Placental pericyte (primary cell): ENCODE measurements at places on chromosomes 7 and 10. TPM values are rescaled to one million over a fixed set of nuclear protein-coding genes. Genes with fewer than 3 reads are reported as not detected.

The GPRIN2 gene
- not detected in 2 replicates for total RNA-seq

The CRTAC1 gene
- total RNA-seq: not detected in 2 replicates

The LRGUK gene
- under 0.01 TPM in 2 replicates for total RNA-seq

The SUN3 gene
- total RNA-seq: not detected in 2 replicates

The NEUROG3 gene
- total RNA-seq: not detected in 2 replicates

The ACTL6B gene
- total RNA-seq: not detected in 2 replicates

The CREB5 gene
- 5.5 and 6.4 TPM in 2 replicates for total RNA-seq

The MPLKIP gene
- 9.6 and 17.8 TPM in 2 replicates for total RNA-seq

The NUDT13 gene
- total RNA-seq: 1.1 and 2.0 TPM in 2 replicates

The HOXA5 gene
- total RNA-seq: under 0.01 and 3.4 TPM in 2 replicates

The MMRN2 gene
- total RNA-seq: 0.88 and 2.0 TPM in 2 replicates

The ARMC3 gene
- total RNA-seq: under 0.01 TPM in 1 of 2 replicates, not detected in the other

The GNAT3 gene
- total RNA-seq: not detected in 2 replicates

The ITGA8 gene
- under 0.01 and 13.9 TPM in 2 replicates for total RNA-seq

The VWC2 gene
- total RNA-seq: not detected in 2 replicates

The NPSR1 gene
- total RNA-seq: not detected in 2 replicates

The OR2A42 gene
- total RNA-seq: not detected in 2 replicates

The ARL5B gene
- total RNA-seq: 29.1 and 33.9 TPM in 2 replicates

The CAV2 gene
- 37.9 and 183 TPM in 2 replicates for total RNA-seq

The LZTS2 gene
- total RNA-seq: 77.5 and 91.2 TPM in 2 replicates

The GNGT1 gene
- not detected in 2 replicates for total RNA-seq

The POP7 gene
- total RNA-seq: 19.5 and 57.0 TPM in 2 replicates

The C10orf67 gene
- 0.22 and 0.29 TPM in 2 replicates for total RNA-seq

The ZNF107 gene
- 0.66 and 3.4 TPM in 2 replicates for total RNA-seq

The GIMAP5 gene
- 0.14 TPM in 1 of 2 replicates, not detected in the other for total RNA-seq

The FGF8 gene
- not detected in 2 replicates for total RNA-seq

The MSANTD7 gene
- total RNA-seq: 14.2 and 26.6 TPM in 2 replicates

The VAX1 gene
- total RNA-seq: not detected in 2 replicates

The RAB11FIP2 gene
- total RNA-seq: 21.4 and 26.9 TPM in 2 replicates

The HGF gene
- total RNA-seq: 282 and 285 TPM in 2 replicates

The SKAP2 gene
- total RNA-seq: 3.7 and 5.4 TPM in 2 replicates

The MLLT10 gene
- 39.6 and 41.5 TPM in 2 replicates for total RNA-seq

The PRSS37 gene
- not detected in 2 replicates for total RNA-seq

The GATA3 gene
- total RNA-seq: 0.29 TPM in 1 of 2 replicates, not detected in the other

The FKBP14 gene
- total RNA-seq: 48.4 and 61.7 TPM in 2 replicates

The MSMB gene
- not detected in 2 replicates for total RNA-seq

The WEE2 gene
- not detected in 2 replicates for total RNA-seq

The TRPV5 gene
- not detected in 2 replicates for total RNA-seq

The MMP21 gene
- total RNA-seq: not detected in 2 replicates

The TLX1 gene
- not detected in 2 replicates for total RNA-seq

The CNTNAP2 gene
- total RNA-seq: not detected in 2 replicates

The RAB19 gene
- total RNA-seq: not detected in 2 replicates

The SPDYE9 gene
- total RNA-seq: not detected in 2 replicates

The CELF2 gene
- 2.7 and 11.6 TPM in 2 replicates for total RNA-seq

The TRIM50 gene
- total RNA-seq: not detected in 2 replicates

The HHEX gene
- 7.9 and 9.7 TPM in 2 replicates for total RNA-seq

The TAS2R3 gene
- total RNA-seq: 0.72 and 2.0 TPM in 2 replicates

The LIPF gene
- total RNA-seq: not detected in 2 replicates

The TYW1B gene
- 1.7 and 4.8 TPM in 2 replicates for total RNA-seq

The UPK3BL1 gene
- total RNA-seq: 9.6 and 10.5 TPM in 2 replicates

The FAM13C gene
- total RNA-seq: under 0.01 and 0.14 TPM in 2 replicates

The CALML5 gene
- total RNA-seq: not detected in 2 replicates

The RTKN2 gene
- 0.44 and 7.2 TPM in 2 replicates for total RNA-seq

The HTRA1 gene
- 14.0 and 73.4 TPM in 2 replicates for total RNA-seq

The MLXIPL gene
- not detected in 2 replicates for total RNA-seq

The GLI3 gene
- 5.9 and 8.2 TPM in 2 replicates for total RNA-seq

The ZNF365 gene
- total RNA-seq: 0.88 and 7.0 TPM in 2 replicates

The CALN1 gene
- not detected in 2 replicates for total RNA-seq

The FOXI2 gene
- total RNA-seq: not detected in 2 replicates

The KLLN gene
- total RNA-seq: 0.66 and 1.0 TPM in 2 replicates
